ENCODE measurements at places on chromosomes 5 and 9.

DNA sequence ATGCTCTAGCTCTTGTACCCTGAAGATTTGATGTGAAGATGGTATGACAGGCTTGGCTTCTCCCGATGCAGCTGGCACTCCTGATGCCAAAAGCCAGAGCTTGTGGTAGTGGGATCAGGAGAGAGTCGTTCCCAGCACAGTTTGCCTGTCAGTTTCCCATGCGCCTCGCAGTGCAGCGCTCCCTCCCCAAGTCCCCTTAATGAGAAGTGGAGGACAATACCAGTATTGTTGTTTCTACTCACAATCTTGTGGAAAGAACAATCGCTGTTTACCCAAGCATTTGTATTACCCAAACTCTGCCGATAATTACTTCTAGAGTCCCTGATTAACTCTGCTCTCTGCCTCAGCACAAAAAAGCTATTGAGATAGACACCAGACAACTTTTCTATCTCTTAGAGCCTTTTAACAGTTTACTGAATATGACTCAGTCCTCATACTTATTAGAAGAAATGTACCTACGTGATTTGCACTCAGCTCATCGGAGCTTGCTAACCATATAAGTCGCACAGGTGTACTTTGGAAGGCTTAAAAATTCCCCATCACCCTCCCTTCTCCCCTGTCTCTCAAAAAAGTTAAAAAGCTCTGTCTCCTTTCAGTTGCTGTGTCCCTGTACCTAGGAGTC is 283.2 kb upstream of the TMEM161B start:
- no peak for DNase-seq

DNA sequence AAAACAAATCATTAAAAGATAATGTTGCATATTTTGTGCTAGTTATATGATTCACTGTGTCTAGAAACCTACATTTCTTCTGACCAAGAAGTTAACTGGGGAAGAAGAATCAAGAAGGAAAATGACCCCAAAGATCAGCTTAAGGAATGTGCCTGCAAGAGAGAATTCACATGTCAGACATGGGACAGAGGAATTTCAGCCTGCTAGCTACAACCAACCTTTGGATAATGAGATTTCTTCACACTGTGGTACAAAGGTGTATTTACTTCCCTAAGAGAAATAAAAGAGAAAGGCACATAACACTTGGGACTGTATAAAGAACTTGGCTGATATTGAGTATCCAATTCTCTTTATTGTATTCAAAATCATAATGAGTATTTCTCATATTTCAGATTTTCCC is 39.6 kb upstream of the ELL2 start:
- no peak for DNase-seq

GRCh38 chr5:157196045-157196444 is 15.4 kb downstream of the ITK start:
- no peak for DNase-seq

- no peak for DNase-seq
Observed at GRCh38 chr5:148790545-148791333, 35.7 kb upstream of the ADRB2 start.

GRCh38 chr9:71243951-71244350 is 122.5 kb upstream of the TRPM3 start:
- no peak for DNase-seq

DNA sequence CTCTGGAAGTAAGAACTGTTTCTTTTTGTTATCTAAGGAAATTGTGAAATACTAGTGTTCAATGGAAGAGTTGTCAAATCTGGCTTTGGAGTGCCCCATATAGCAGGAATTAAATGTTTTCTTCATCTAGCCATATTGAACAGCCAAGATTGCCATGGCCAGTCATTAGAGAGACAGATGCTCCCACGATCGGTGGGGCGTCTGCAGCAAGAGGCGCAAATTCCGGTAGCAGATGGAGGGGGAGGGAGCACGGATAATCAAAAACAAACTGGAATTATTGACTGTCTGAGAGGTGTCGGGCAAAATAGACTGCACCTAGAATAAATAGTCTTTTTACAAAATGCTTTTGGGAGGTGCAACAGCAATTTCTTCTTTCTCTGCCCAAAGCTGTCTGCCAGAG is 139.1 kb upstream of the FSTL4 start:
- no peak for DNase-seq

DNA sequence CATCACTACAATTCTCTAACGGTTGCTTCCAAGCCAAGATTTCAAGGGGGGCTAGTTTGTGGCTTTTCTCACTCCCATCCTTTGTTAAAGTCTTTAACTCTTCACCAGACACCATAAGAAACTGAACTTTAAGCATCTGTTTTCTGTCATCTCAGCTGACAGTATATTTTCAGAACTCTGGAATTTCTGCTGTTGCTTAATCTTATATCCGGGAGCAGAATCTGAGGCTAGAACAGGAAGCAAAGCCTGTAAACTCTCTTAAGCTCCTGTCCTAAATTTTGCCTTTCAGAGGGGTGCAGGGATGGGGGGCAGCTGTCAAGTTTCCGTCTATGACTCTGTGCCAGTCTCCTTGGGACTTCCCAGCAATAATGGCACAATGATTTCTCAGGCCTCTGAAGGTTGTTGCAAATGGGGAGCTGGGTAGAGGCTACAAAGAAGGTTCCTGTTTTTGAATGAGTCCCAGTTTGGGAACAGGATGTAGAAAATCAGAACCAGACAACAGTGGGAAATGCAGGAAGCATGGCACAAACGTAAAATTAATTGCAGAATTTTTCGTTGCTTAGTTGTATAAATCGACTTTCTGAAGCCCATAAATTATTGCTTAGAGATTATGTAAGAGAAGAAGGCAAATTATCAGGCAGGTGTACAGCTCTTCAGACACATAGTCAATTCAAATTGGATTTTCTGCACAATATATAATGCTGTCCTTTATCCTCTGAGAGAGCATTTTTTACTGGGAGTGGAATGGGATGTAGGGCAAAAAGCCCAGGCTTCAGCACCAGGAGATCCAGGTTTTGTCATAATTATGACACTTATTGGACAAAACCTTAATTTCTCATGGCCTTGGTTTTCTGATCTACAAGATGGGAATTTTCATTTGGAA is 430.9 kb downstream of the DMAC1 start:
- DNase-seq: no peak

All from activated T-helper 1 cell treated with anti-CD3 and anti-CD28 coated beads, Interleukin-2, amount 50 U/mL, for 16 hours (primary cell).